NCI-H1092 treated with DMSO at 0.1 percent for 48 hours (cell line): ENCODE measurements at places on chromosomes 1 and 21.

GRCh38 chr21:30577766-30578165, 12.4 kb downstream of the KRTAP22-2 start:
- DNase-seq, result no peak

GRCh38 chr1:65083263-65083896, 64.6 kb upstream of the AK4 start:
- no peak for DNase-seq

DNA sequence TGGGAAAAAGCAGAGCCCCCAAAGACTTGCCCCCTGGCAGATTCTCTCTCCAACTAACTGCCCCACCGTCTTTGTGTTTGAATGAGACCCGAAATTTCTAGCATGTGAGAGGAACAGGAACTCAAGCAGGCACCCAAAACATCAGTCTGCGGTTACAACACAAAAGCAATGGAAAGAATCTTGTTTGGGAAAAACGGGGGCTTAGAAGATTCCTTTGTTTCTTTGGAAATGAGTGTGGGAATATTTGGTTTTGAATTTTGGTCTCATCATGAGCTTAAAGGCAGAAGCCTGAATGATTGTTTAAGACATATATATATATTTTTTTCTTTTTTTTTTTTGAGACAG, 188.9 kb upstream of the TMEM51 start:
- DNase-seq, result no peak

DNA sequence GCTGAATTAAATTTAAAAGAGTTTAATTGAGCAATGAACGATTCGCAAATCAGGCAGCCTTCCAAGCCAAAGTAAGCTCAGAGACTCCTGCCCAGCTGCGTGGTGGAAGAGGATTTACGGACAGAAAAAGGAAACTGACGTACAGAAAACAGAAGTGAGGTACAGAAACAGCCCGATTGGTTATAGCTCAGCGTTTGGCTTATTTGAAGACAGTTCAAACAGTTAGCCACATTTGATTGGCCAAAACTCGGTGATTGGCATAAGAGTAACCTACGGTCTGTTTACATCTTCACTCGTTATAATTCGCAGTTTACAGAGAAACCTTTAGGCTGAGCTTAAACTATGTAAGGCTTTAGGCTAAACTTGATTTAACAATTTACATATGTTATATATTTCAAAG, 46.9 kb downstream of the CR1L start:
- no peak for DNase-seq

DNA sequence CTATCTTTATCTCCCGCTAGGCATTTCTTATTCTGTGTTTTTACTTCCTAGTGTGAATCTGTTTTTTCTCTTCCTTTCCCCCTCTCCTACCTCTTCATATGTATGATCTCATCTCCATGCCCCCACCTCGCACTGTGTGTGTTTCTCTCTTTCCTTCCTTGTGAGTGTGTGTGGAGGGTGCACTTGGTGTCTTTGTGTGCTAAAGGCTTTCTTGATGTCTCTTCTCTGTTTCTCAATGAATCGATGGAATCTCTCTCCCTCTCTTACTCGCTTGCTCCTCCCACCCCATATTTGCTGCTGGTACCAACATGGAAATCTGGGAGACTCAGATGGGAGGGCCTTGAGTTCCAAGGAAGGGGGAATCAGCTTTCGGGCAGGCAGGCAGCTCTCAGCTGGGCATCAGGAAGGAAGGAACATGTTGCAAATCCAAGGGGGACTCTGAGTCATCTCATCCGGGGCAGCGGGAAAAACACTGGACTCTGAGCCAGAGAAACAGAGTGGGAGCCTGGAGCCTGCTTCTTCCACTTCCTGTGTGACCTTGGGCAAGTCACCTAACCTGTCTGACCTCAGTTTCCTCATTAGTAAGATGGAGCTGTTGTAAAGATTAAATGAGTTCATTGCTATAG, 147.5 kb downstream of the PTPRU start:
- DNase-seq, result no peak

DNA sequence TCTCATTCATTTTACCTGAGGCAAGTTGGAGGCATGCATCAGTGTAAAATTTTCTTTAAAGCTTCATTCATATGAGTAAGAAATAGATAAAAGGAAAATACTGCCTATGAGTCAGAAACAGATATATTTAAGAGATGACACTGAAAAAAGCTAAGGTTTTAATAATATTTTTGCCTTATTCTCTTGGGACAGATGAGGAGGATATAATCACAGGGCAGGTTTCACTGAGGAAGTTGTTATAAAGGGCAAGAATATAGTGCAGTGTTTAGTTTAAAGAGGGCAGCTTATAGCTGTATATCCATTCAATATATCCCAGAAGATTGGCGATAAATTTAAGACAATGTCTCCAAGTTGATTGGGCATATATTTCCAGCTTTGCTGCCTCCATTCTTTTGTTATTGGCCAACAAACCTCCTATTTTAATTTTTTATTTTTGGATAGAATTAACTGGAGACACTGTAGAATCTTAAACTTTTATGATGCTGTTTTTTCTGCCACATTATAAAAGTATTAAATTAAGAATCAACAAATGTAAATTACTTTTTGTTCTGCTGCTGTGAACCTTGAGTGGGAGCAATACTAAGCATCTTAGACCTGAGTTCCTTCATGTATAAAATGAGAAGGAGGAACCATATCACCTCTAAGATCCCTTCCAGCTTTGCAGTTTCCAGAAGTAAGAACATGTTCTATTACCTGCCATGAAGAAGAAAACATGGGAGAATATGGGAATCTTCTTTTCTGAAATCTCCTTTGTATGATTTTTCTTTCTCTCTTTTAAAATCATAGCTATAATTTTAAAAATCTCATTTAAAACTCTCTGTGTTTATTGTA, 171.6 kb downstream of the S1PR1 start:
- no peak for DNase-seq

- no peak for DNase-seq
These were observed 26.9 kb downstream of the SPATA46 start for GRCh38 chr1:162349635-162350330.

DNA sequence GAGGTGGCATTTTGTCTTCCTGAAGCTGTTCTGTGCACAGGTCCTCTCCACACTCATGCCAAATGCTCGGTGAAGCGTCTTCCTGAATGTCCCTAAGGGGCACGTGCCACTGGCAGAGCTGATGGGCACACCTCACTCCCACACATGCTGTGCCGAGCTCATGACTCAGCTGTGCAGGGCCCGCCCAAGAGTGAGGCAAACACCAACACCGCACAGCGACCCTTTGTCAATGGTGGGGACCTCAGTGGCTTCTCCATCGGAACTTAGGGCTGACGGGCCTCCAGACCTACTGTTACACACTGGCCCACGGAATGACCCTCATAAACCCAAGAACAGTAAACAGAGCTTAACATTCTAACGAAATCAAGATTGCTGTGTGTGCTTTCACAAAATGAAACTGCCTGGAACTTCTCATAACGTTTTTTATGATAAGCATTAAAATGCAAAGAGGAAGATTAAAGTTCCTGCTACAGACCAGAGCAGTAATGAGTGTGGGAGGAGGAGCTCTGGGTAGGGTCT, 89.3 kb downstream of the SIM2 start:
- no peak for DNase-seq
